ENCODE measurements at places on chromosomes 5 and 9. TPM values are rescaled to one million over a fixed set of nuclear protein-coding genes. Genes with fewer than 3 reads are reported as not detected.

GRCh38 chr9:105887679-105888078 is 193.3 kb downstream of the TMEM38B start:
- no peak overlapping the region for H3K4me3 ChIP-seq
- no peaks in the 10 kb centered on the region for H3K27me3 ChIP-seq
- no peaks in the 10 kb centered on the region for H3K36me3 ChIP-seq
- DNase-seq = no peak

DNA sequence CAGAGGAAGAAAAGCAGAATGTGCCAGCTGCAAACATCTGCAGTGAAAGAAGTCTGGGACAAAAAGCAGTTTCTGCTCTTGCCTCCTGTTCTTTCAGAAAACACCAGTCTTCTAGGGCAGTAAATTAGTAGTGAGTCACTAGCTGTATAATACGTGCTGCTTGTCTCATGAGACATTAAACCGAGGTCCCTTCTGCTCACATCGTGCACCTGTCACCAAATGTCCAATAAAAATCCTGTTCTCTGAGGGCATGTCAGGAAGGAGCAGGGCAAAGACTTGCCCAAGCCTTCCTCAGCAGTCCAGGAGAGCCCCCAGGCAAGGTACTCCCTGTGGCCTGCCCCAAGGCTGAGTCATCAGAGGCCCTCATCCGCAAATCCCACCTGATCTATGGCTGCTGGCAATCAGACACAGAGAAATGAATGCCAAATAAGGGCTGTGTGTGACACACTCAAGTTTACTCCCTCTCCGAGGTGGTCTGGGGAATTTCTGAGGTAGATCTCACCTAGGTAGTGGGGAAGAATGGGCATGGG is 255.3 kb upstream of the SMARCA2 start:
- no peak overlapping the region for H3K27ac ChIP-seq
- H3K4me3 ChIP-seq = no peak overlapping the region
- no peaks in the 10 kb centered on the region for H3K36me3 ChIP-seq
- no peak for DNase-seq

- no peak overlapping the region for H3K27ac ChIP-seq
- H3K27me3 ChIP-seq = no peaks in the 10 kb centered on the region
- peaks cover 6% of the 10 kb centered on the region for H3K4me1 ChIP-seq
- no peak for DNase-seq
- H3K4me3 ChIP-seq = no peak overlapping the region
These were observed 185.2 kb downstream of the CCDC171 start for GRCh38 chr9:15738011-15738410.

- H3K27me3 ChIP-seq = no peaks in the 10 kb centered on the region
- H3K27ac ChIP-seq = no peak overlapping the region
- H3K4me1 ChIP-seq = peaks cover 19% of the 10 kb centered on the region
- H3K4me3 ChIP-seq = no peak overlapping the region
- no peaks in the 10 kb centered on the region for H3K36me3 ChIP-seq
These were observed 92.0 kb downstream of the BASP1 start for GRCh38 chr5:17309462-17309861.

GRCh38 chr5:14410394-14411201 is 171.0 kb upstream of the OTULINL start:
- H3K27me3 ChIP-seq = no peaks in the 10 kb centered on the region
- no peaks in the 10 kb centered on the region for H3K36me3 ChIP-seq
- H3K27ac ChIP-seq = peak overlapping the region; percentile 55
- no peak for DNase-seq

DNA sequence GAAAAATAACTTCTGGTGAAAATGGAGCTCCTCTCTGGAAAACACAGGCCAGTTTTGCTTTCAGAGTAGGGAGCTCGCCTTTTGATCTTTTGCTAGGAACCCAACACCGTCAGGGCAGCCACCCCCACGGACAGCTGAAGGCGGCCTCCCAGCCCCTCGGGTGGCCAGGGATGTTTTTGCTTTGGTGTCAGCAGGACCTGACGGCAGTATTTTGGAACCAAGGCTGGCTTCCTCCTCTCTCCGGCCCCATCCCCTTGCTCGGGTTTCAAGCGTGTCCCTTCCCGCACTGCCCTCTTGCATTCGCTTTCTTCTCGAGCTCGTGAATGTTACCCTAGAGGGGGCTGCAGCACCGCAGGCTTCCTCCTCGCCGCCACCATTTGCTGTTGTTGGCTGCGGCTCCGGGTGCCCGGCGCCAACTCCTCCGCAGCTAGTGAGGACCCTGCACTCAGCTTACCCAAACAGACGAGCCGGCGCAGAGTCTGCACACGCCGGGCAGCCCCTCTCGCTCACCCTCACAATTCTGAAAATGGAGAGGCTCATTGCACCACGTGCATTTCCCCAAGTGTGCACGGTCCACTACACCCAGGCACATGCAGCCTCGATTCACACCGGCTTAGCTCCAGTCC is 35.5 kb upstream of the ADAMTSL1 start:
- H3K4me3 ChIP-seq = peak overlapping the region; percentile 36
- peak; percentile 67 for DNase-seq
- no peaks in the 10 kb centered on the region for H3K27me3 ChIP-seq
- peaks cover 17% of the 10 kb centered on the region for H3K4me1 ChIP-seq

DNA sequence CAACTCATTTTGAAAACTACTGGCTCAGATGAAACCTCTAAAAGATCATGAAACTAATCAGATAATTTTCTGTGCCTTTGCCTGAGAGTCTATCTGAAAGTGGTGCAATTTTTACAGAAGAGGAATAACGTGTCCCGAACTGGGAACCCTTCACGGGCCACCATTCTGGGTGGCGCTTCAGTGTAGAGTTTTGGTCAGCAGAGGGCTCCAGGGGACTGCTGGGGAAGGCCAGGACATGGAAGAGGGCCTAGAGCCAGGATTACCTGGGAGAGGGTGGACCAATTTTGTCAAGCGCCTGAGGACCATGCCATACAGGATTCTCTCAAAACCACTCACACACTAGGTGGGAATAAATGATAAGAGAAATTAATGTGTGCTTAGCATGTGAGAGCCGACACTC is 49.7 kb upstream of the PLEKHG4B start:
- no peaks in the 10 kb centered on the region for H3K36me3 ChIP-seq
- H3K27me3 ChIP-seq = peaks cover 49% of the 10 kb centered on the region
- no peaks in the 10 kb centered on the region for H3K4me1 ChIP-seq
- no peak overlapping the region for H3K4me3 ChIP-seq
- no peak for DNase-seq

DNA sequence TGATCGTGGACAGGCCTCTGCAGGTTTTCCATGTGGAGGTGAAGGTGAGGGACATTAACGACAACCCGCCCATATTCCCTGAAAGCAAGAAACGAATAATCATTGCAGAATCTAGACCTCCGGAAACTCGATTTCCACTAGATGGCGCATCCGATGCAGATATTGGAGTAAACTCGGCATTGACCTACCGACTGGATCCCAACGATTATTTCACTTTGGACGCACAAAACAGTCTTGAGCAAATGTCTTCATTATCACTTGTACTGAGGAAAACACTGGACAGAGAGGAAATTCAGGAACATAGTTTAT is 621 bp downstream of the PCDHA13 start:
- H3K27me3 ChIP-seq = no peaks in the 10 kb centered on the region
- no peaks in the 10 kb centered on the region for H3K36me3 ChIP-seq
- no peaks in the 10 kb centered on the region for H3K4me1 ChIP-seq
- no peak for DNase-seq
- H3K27ac ChIP-seq = no peak overlapping the region

DNA sequence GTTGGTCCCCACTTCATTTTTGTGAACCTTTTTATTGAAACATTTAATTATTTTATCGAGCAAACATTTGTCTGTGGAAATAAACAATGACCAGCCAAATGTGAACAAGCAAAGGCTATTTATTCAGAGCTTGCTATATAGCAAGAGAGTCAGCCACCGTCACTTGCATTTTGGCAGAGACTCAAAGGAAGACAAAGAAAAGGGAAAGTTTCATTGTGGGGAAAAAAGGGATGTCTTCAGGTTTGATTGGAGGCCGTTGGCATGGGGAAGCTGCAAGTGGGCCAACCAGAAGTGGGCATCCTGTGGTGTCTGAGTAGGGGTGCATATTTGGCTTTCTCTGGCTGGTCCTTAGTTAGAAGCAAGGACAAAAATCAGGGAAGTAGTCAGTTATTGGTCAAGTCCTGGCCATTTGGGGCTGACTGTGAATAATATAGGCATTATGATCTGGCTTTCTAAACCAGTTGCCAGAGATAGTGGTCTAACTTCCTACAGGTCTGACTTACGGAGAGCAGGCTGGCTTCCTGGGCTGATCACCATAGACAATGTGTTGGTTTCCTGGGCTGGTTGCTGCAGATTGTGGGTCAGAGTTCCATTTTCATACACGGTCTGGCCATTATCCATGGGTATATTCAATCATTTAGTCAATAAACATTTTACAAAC is 16.6 kb downstream of the ENC1 start:
- no peaks in the 10 kb centered on the region for H3K27me3 ChIP-seq
- peak overlapping the region; percentile 35 for H3K27ac ChIP-seq
- no peaks in the 10 kb centered on the region for H3K36me3 ChIP-seq

DNA sequence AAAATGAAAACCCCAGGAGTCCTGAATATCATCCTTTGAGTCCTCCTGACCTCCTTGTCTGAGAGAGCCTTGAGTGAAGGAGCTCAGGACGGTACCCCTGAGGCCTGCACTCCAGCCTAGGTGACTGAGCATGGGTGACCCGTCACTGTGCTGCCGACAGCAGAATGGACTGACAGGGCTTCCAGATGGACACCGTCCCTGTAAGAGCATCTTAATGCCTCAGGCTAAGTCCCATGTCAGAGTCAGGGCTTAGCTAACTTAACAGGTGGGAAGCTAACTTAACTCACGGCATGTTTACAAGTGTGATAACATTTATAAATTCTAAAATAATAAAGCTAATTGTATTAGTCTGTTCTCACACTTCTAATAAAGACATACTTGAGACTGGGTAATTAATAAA is 68.3 kb downstream of the IL6ST start:
- no peak for DNase-seq
- H3K4me1 ChIP-seq = no peaks in the 10 kb centered on the region
- no peaks in the 10 kb centered on the region for H3K27me3 ChIP-seq
- H3K27ac ChIP-seq = no peak overlapping the region
- H3K4me3 ChIP-seq = no peak overlapping the region
- no peaks in the 10 kb centered on the region for H3K36me3 ChIP-seq

The ITGA2 gene
- 10.8 TPM for total RNA-seq
